ENCODE measurements at places on chromosomes 3 and 15.
A peak's percentile ranks its signal among the peaks of the same experiment; 100 is the strongest.

DNA sequence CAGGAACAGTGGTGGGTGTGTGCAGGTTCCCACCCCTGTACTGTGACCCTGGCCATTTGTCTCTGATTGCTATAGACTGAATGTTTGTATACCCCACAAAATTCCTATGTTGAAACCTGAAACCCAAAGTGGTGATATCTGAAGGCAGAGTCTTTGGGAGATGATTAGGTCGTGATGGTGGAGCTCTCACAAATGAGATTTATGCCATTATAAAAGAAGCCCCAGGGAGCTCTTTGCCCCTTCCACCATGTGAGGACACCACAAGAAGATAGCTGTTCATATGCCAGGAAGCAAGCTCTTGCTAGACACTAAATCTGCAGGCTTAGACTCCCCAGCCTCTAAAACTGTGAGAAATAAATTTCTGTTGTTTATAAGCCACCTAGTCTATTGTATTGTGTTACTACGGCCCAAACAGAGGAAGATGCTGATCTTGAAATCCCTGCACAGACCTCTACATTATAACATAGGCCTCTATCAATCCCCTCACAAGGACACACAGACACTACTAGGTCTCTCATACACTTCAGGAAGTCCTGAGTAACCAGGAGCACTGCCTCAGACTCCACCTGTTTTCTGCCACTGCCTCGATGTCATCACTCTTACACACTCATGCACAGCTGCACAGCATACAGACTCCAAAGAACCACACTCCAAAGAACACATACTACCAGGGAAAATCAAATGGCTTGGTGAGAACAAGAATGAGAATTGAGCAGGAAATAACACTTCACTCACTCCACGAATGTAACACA is 14.7 kb downstream of the IGSF11 start:
- no peak for DNase-seq

DNA sequence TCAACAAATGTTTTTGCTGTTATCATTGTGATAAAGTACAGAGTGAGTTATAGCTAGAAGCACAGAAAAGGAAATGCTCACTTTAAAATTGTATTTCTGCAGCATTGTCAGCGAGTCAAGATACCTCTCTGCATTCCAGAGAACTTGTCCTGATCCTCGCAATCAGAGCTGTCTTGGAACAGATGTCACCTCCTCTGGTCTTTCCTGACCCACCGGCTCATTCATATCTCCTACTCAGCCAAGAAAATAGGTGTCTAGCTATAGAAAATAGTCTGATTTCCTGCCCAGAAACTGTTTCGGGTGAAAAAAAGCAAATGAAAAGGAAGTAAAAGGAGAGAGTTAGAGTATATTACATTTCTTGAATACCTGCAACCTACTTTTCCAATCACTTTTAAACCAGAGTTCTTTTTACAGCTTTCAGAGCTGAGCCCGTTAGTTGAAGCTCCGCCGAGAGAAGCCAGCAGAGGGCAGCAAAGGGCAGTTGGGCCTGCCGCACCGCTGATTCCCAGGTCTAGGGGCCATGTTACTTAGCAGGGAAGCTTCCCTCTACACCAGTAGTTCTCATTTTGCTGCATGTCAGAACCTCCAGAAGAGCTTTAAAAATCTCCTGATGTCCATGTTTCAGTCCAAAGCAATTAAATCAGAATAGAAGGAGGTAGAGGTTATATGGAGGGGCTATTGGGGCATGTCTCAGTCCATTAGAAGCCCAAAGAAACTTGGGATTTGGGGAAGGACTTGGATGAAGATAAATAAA is 185.7 kb upstream of the THRB start:
- DNase-seq, result peak; percentile 14

DNA sequence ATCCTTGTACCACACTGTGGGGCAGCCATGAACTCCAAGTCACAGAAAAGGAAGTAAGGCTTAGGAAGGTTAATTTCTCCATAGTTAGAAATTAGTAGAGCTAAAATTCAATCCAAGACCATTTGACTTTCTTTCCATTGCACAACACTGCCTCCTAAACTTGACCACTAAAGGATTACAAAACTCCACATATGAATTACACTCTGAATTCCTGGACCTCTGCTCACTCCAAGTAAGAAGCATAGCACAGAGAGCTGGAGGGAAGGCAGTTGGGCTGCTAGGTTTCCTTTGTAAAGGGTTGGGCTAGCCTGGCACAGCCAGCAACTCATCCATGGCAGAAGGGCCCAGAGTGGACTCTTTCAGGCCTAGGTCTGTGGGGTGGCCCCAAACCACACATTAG is 134.4 kb downstream of the MYLK start:
- DNase-seq, result no peak

DNA sequence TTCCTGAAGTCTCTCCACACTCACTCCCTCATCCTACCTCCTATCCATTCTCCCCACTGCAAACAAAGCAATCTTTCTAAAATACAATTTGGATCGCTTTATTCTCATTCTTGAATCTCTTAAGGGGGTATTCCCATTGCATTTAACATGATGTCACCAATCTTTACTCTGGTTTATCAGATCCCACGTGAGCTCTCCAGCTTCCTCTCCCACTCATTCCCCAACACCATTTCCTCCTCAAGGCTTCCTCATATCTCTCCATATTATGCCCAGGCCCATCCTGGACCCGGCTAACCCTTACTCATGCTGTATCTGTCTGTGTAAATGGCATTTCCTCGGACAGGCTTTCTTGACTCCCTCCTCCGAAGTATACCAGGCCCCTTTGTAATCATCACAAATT is 165.0 kb downstream of the CD47 start:
- no peak for DNase-seq

- no peak for DNase-seq
These were observed 79.5 kb upstream of the EPHB3 start for GRCh38 chr3:184481984-184482671.

DNA sequence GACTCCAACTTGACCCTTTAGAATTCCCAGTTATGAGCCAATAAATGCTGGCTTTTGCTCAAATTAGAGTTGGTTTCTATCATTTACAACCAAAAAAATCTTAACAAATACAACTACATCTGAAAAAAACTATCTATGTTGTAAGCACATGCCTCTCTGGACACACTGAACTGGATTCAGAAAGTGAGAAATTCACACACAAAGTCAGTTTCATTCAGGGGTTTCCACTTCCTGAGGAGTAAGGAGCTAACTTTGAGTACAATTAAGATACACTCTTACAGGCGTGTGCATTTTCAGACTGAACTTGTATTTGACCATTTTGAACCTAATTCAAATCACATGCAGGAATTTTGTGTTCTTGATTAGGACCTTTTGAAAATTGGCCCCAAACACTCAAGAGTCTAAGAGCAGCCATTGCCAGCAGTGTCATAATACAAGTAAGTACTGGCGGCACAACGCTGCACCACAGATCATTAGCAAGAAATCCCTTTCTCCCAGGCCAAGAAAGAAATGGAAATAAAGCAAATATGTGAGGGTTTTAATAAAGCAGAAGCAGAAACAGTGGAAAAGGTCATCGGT is 31.2 kb downstream of the LINS1 start:
- no peak for DNase-seq

DNA sequence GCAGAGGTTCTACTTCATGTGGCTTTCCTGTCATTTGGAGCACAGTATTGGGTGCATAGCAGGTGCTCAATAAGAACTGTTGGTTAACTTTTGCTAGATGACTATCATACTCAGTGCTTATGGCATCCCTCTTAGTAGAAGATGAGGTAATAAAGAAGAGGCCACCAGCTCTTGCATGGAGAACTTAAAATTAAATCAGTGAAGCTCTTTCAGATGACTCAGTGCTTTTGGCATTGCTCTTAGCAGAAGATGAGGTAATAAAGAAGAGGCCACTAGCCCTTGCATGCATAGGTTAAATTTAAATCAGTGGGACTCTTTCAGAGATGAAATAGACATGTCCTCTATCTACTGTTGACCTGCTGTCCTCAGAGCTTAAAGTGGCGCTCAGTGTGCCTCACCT is 109.4 kb upstream of the FGF7 start:
- no peak for DNase-seq

- no peak for DNase-seq
These were observed 10.4 kb downstream of the VILL start for GRCh38 chr3:38000965-38001455.

DNA sequence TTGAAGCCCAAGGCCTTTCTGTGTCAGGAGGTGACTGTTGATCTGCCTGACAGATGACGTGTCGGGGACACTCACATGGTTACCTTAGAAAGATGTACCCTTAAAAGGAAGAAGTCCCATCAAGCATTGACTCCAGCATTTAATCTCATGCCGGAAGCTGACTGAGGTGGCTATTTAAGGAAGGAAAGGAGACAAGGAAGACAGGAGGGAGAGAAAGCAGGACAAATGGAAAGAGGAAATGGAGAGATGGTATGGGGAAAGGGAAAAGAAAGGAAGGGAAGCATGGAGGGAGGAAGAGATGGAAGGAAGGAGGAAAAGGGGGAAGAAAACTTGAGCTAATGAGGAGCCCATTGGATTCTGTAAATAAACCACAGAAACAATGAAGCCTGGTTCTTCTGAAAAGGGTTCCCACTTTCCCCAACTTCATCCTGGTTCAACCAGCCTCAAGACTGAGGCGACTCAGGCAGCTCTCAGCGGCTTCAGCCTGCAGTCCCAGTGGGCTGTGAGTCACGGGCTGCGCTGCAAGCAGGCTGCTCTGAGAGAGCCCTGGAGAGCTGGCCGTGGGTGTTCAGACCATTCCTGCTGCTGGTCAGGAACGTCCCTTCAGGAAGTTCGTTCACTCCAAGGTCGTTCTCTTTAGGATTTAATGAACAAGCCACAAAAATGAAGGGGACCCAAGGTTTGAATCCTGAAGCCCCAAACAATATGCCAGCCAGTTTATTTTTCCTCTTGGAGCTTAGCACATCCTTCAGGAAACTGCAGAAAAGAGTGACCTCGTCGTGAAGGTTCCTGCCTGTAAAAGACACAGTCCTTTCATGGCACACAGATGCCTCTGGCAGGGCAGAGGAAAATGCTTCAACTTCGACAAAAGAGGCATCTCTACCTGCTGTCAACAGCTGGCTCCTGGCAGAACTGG is 69.6 kb upstream of the THBS1 start:
- no peak for DNase-seq
